Hematopoietic multipotent progenitor cell (in vitro differentiated cells): ENCODE measurements at places on chromosomes 7 and 10. TPM values are rescaled to one million over a fixed set of nuclear protein-coding genes. Genes with fewer than 3 reads are reported as not detected.

- no peak for DNase-seq
Measured at GRCh38 chr7:100102950-100103840, 1.8 kb downstream of the AP4M1 start.

GRCh38 chr7:78530351-78530750 lies 731.8 kb downstream of the PHTF2 start:
- no peak for DNase-seq

DNA sequence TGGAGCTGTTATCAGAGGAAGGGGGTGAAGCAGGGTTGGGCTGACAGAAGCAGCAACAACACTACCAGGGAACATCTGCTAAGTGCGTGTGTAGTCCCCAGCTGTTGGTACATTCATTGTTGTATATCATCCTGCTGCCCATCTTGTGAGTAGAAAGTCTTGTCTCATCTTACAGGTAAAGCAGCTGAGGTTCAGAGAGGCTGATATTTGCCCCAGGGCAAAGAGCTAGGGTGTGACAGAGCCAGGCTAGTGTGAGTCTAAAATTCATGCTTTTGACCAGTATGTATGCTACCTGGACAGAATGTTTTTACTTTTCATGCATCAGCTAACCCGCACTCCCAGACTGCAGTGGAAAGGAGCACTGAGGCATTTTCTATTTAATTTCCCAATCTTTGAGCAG lies 221.6 kb downstream of the STK31 start:
- DNase-seq = no peak

DNA sequence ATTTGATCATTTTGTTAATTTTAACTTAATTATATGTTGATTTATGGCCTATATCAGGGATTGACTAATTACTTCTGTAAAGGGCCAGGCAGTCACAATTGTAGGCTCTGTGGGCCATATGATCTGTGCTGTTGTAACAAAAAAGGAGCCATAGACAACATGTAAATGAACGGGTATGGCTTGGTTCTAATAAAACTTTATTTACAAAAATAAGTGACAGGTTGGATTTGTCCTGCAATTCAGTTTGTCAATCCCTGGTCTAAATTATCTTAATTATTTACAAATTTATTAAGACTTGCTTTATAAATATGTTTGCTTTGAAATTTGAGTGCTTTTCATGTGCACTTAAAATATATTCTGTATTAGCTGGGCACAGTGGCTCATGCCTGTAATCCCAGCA lies 2.9 kb upstream of the HK1 start:
- DNase-seq = no peak

UPK3BL2 gene
- total RNA-seq = 4.0 TPM

LRIT1 gene
- total RNA-seq = not detected

CYP3A4 gene
- not detected for total RNA-seq

ADAMTS14 gene
- total RNA-seq = 3.0 TPM
